ENCODE measurements at places on chromosomes 7 and 10. TPM values are rescaled to one million over a fixed set of nuclear protein-coding genes. Genes with fewer than 3 reads are reported as not detected.

SEMA3C gene
- polyA plus RNA-seq, result 74.0 TPM

- DNase-seq, result no peak
These were observed 546.4 kb downstream of the TNS3 start for GRCh38 chr7:47035522-47035921.

STMP1 gene
- 79.0 TPM for polyA plus RNA-seq

GRCh38 chr7:122616951-122617350 is 82.0 kb downstream of the RNF133 start:
- no peak for DNase-seq

CALML5 gene
- not detected for polyA plus RNA-seq

LLCFC1 gene
- polyA plus RNA-seq, result 0.63 TPM

GRCh38 chr10:1507436-1507835 is 229.9 kb downstream of the ADARB2 start:
- DNase-seq, result no peak

- no peak for DNase-seq
These were observed 355.3 kb downstream of the ARL4A start for GRCh38 chr7:13042605-13043236.

GJC3 gene
- polyA plus RNA-seq, result 1.1 TPM

DNA sequence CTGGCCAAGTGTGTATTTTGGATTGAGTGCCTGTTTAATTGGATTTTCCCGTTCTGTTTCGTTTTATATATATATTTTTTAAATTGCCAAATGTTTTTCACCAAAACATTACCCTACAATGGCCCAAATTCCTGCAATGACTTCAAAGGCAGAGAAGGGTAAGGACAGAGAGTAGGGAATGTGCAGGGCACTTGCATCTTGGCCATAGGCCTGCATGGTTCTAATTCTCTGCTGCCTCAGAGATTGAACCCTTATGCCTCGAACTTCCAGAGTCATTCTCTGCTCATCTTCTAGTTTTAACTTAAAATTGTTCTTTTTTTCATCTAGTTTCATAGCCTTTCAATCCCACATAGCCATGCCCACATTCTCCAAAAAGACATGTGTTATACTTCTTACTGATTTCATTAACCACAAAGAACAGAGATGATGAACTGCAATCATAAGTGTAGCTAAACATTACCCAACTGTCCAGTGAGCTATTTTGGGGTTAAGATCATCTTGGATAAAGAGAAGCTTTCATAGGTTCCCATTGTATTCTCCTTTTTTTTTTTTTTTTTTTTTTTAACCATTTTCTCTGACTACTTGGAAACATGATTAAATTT is 177.6 kb downstream of the PLXDC2 start:
- peak; percentile 82 for DNase-seq

DNA sequence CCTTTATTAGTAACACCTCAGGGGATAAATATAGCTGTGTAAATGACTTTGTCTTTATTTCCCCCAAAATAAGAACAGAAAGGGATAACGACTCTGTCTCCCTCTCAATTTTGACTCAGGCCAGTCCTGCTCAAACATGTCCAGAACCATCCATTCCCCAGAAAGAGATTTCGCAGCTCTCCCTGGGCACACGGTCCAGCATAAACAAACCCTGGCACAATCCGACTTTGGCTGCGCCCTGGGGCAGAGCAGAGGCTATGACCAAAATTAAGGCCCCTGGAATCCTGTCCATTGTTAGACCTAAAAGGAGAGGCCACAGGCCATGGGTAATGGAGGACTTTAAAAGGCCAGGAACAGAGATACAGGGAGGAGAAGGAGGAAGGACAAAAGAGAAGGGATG is 99.1 kb downstream of the PRPF18 start:
- no peak for DNase-seq

GRCh38 chr7:132558815-132559214 is 17.5 kb downstream of the PLXNA4 start:
- no peak for DNase-seq

MPLKIP gene
- polyA plus RNA-seq, result 37.2 TPM

DNA sequence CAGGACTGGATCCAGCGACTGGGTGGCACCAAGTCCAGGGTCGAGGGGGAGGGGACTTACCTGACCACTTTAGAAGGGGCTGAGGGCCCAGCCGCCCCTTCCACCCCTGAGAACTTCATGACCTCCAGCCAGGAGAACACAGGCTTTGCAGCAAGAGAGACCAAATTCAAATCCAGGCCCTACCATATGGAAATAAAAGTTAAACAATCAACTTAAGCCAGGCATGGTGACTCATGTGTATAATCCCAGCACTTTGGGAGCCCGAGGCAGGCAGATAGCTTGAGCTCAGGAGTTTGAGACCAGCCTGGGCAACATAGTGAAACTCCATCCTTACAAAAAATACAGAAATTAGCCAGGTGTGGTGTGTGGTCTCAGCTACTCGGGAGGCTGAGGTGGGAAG is 61.9 kb downstream of the COL13A1 start:
- no peak for DNase-seq

DNA sequence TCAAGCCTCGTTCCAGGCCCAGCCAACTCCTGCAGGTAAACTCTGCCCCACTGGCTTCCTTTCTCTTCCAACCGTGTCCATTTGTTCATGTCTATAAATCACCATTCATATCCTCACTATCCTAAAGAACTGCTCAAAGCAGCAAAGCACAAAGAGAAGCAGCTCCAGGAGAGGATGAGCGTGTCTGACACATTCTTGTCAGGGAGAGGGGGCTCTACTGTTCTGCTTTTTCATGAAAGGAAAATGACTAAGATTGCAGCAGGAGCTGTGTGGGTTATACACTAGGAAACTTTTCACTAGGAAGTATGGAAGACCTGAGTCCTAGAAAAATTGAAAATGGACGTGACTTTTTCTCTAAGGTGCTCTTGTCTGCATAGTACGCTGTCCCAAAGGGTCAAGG is 16.7 kb downstream of the AGFG2 start:
- no peak for DNase-seq

GRCh38 chr10:44965651-44966097 is 6.1 kb downstream of the RASSF4 start:
- DNase-seq, result no peak

KCNIP2 gene
- polyA plus RNA-seq, result 8.9 TPM

CYP26A1 gene
- polyA plus RNA-seq, result 0.31 TPM

SYT15 gene
- 24.7 TPM for polyA plus RNA-seq

All from left lung (tissue), 14 donors.